ENCODE measurements at places on chromosomes 12 and 14.

DNA sequence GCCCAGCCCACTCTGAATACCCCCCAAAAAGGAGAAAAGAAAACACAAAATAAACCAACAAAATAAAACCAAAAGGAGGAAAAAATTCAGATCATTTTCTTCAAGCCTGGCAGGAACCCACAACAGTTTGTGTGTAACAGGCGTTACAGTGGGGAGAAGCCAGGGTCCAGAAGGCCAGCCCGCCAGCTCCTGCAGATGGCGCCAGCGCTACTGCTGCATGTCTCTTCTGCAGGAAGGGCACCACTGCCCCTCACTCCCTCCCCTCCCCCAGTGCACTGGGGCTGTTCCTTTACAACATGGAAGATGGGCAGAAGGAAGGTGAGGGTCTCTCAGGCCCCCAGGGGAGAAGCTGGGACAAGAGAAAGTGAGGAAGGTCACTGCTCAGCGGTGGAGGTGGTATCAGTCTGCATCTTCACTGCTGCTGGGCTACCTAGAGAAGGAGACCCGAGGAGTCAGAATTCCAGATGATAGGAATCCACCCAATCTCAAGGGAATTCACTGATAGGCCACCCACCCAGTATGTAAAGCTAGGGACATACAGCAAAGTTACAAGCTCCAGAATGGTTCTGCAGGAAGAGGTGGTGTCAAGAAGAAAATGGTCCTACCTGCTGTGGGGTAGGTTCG lies 2.3 kb upstream of the NOP2 start:
- peak; percentile 89 for DNase-seq

DNA sequence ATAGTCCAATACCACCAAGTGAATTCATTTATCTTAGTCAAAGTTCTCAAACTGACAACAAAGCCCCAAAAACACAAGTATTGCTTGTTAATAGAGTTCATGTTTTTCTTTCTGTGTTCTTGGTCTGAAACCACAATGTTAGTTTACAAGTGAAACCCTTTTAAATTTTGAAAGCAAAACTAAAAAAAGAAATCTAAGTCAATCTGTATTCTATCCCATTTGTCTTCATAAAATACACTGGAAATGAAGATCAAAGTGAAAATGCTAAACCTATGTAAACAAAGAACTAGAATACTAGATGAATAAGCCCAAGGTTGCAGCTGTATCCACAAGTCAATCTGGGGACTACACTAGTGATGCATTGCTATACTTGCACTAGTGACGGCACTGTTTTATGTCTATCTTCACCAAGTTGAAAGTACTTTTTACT lies 10.4 kb downstream of the MAP4K5 start:
- no peak for DNase-seq

DNA sequence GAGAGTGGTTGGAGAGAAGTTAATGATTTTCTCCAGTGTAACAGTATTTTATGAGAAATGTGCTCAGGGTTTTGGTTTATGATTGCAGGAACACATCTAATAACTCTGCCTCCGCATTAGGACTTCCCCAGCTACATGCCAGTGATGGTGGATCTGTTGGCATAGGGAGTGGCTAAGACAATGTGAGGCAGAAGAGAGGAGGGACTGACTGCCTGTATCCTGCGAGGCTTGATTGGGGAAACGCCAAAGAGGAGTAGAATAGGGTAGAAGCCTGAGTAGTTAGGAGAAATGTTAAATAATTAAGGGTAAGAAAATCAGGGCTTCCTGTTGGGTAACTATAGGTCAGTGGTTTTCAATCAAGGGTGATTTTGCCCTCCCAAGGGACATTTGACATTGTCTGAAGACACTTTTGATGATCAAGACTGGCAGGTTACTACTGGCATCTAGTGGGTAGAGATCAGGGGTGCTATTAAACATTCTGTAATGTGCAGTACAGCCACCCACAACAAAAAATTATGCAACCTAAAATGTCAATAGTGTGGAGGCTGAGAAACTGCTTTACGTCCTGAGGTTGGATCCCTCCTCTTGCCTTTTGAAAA lies 12.8 kb downstream of the TDG start:
- DNase-seq = no peak

- no peak for DNase-seq
Observed at GRCh38 chr14:66281036-66281776, 205.0 kb upstream of the CCDC196 start.

- peak; percentile 75 for DNase-seq
Observed at GRCh38 chr14:21039585-21040369, 2.4 kb upstream of the RNASE7 start.

GRCh38 chr12:39145175-39145999 lies 240.0 kb upstream of the CPNE8 start:
- peak; percentile 87 for DNase-seq

DNA sequence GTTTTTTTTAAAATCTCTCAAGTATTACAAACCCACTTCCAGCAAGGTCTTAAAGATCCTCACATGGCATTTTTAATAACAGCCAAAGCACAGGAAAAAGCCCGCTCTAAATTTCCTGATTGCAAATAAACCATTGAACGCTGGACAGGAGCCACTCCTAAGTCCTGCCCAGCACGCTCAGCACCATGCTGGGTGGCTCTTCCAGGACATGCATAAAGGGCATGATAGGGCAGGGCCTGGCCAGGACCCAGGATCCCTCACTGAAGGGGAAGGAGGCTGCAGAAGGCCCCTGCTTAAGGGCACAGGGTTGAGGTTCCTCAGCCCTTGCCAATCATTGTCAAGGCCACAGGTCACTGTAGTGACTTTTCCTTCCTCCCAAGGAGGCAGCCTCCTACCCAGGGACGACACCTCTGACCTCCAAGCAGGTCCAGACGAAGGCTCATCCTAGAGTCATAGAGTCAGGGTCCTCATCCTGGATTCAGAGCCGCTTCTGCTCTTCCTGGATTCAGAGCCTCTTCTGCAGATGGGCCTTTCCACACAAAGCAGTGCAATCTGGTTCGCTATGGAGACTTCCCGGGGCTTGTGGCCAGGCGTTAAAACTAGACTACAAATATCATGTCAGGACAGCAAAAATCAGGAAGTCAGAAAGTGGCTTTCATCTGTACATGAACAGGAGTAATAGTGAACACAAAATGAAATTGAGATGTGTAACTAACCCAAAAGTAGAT lies 123.8 kb downstream of the GCH1 start:
- DNase-seq = no peak

GRCh38 chr12:12683725-12684124 lies 12.3 kb downstream of the GPR19 start:
- no peak for DNase-seq

- no peak for DNase-seq
Observed at GRCh38 chr12:132451172-132451835, 38.6 kb upstream of the FBRSL1 start.

DNA sequence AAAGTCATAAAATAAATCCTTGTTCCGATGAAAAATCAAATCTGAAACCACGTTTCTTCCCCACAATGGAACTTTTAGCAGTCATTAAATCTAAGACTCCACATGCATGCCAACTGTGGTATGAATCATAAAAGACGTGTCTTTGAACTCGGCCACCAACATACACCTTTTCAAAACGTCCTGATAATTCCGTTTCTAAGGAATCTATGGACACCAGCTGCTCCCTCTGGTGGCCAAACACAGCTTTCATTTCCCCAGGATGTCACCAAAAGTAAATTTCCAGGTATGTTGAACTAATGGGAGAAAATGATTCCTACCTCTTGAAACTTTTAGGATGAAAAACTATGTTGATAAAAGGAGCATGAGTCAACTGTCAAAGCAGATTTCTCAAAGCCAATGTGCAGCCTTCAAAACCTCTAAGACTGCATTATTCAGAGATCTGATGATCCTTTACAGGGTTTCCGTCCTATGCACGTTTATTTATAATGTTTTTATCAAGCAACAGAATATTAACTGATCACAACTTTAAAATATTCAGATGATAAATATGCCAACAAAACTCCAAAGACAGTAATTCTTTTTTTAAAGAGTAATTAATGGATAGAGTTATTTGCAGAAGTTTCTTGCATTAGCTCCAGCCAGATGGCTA lies 96.2 kb downstream of the CIT start:
- DNase-seq = peak; percentile 71

DNA sequence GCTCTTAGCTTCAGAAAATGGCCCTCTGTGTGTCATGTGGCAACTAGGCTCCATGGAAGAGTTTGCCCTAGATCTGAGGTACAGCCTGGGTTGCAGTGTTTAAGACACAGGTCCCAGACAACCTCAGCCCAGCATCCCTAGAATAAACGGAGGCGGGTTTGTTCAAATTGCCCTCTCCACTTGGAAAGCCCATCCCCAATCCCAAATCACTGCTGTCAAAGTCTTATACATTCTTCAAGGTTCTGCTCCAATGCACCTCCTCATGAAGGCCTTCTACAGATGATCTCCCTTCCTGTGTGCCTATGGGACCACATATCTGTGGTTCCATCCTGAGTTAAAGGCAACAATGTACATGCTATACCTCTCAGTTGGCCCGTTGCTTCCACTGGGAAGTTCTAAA lies 289.8 kb downstream of the DPF3 start:
- no peak for DNase-seq

DNA sequence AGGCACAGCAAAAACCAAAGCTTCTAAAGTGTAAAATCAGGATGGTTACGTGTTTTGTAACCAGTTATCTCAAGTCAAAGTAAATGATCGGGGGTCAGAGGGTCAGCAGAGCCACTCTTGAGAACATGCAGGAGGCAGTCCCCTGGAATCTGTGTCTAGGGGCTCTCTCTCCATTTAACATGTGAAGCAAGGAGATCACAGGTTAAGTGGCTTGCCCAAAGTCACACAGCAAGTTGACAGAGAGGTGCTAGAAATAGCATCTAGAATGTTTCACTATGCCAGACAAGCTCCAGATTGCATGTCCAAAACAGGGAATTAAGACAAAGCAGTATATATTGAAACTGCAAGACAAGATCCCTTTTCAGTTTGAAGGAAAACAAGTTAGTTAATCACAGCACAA lies 33.4 kb downstream of the PPTC7 start:
- DNase-seq = no peak
